Fibroblast of gingiva (primary cell): ENCODE measurements at places on chromosomes 1 and 21.

- no peak for DNase-seq
These were observed 7.6 kb downstream of the EPHX4 start for GRCh38 chr1:92037400-92037799.

GRCh38 chr1:9670085-9670484 lies 18.6 kb downstream of the PIK3CD start:
- no peak for DNase-seq

DNA sequence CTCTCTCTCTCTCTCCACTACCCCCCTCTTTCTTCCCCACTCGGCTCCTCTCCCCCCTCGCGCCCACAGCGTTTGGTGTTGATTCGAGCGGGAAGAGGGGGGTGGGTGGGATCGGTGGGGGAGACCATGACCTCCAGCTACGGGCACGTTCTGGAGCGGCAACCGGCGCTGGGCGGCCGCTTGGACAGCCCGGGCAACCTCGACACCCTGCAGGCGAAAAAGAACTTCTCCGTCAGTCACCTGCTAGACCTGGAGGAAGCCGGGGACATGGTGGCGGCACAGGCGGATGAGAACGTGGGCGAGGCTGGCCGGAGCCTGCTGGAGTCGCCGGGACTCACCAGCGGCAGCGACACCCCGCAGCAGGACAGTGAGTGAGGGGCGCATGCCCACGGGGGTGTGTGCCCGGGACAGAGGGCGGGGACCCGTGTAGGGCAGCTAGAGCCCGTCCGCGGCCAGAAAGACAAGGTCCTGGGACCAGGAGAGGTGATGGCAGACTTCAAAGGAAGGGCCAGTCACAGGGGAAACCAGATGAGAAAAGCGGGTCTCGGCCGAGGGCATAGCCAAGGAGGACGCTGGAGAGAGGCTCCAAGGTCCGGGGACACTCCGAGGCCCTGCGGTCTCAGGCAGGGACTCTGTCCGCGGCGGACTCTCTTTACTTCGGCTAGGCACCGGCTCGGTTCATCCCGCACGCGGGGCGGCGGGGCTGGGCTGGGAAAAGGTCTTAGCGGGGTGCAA lies at the start of gene PRRX1:
Gene PRRX1 (plus strand): TSS at position 39 of the 735 bp plus-strand sequence. CDS start 88 bp downstream, at position 127.
- DNase-seq, result peak; percentile 86

- DNase-seq, result peak; percentile 30
These were observed 8.3 kb downstream of the MAPKAPK2 start for GRCh38 chr1:206693029-206693428.

DNA sequence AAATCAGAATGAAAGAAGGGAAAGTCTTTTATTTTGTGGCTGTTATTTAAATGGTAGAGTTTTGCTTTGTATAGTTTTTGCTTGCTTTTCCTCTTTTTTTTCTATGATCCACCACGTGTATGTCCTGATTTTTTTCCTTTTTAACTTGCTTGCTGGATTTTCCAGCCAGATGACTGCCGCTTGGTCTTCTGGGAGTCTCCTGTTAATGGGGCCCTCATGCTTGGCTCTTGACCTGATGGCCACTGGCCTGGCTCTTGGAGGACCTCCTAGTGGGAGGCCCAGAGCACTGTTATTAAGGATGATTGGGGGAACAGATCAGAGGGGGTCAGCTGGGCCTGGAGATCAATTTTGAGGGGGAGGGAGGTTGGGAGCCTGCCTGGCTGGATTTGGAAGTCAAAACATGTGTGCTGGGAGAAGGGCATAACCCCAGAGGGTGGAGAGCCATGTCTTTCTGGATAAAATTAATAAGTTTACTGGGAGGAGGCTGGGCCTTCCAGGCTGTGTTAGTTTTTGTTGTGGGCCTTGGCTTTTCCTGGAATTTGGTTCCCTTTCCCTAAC lies 1.2 kb downstream of the FGGY start:
- DNase-seq, result peak; percentile 29

- DNase-seq, result no peak
These were observed 160.0 kb downstream of the PDE4B start for GRCh38 chr1:65952696-65953095.

GRCh38 chr1:172090511-172090817 lies 249.2 kb downstream of the DNM3 start:
- DNase-seq, result no peak

DNA sequence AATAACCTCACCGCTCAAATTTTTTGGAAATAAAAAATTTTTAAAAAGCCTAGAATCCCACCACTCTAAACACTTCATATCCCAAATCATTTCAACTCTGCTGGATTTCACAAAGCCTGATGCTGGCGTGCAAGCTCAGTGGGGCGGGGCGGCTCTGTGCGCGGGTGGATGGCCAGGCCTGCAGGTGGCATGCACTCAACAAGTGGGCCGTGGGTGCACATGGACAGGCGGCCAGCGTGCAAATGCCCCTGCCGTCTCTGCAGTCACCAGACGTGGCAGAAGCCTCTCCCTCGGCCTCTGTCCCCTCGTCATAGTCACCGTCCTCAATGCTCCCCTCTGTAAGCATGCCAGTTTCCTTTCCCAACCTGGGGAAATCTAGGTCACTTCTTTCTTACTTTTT lies 6.6 kb upstream of the PDE9A start:
- no peak for DNase-seq

- DNase-seq, result no peak
These were observed 32.2 kb downstream of the AIDA start for GRCh38 chr1:222680080-222680479.

DNA sequence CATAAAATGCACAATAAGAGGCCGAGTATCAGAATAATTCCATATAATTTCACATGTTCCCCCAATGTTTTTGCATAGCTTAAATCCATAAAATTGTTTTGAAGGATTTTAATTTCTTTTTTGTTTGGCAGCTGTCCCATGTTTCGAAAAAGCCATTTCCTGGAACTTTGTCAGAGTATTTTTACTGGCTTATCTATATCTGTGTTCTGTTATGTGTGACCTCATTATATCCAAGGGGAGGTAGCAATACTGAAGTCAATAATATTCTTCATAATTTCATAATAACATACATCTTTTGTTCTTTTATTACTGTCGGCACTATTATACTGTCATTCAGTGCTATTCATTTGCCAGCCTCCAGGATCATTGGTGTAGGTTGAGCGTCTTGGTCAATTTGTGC lies 9.4 kb upstream of the BACH1 start:
- DNase-seq, result no peak

DNA sequence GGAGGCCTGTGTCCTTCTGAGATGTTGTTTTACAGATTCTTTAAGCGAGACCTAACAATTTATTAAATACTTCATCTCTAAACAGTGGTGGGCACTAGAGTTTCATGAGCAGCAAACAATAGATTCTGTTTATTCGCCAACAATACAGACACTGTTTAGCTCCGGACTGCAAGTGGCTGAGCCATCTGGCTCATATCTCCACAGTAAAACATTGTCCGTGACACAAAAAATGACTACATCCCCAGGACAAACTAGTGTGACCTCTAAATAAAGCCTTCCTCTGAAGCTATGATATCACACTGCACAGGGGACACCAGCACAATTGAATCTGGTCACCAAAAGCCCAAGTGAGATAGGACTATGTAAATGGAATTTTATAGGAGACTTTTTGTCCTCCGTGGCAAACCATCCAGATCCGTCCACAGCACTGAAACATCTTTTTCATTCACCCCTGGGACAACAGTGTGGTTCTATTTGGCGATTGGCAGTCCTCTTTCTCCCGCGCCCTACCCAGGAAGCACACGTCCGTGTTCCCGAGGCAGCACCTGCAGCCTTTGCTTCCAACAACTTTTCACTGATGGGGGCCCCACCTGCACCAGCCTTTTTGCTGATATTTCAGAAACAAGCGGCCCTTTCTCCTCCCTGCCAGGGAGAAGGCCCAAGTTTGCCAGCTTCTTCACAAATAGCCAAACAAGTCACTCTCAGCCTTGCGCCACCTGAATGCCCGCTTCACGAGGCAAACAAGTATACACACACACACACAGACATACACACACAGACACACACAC lies 47.4 kb downstream of the OLIG1 start:
- DNase-seq, result no peak

- DNase-seq, result no peak
These were observed 30.0 kb downstream of the SOX13 start for GRCh38 chr1:204102739-204103430.

- DNase-seq, result no peak
These were observed 16.1 kb downstream of the PRRC2C start for GRCh38 chr1:171501305-171502024.

- peak; percentile 60 for DNase-seq
These were observed 115.5 kb upstream of the NCAM2 start for GRCh38 chr21:20882462-20883407.

GRCh38 chr1:177227978-177228692 lies 57.4 kb downstream of the BRINP2 start:
- DNase-seq, result no peak

DNA sequence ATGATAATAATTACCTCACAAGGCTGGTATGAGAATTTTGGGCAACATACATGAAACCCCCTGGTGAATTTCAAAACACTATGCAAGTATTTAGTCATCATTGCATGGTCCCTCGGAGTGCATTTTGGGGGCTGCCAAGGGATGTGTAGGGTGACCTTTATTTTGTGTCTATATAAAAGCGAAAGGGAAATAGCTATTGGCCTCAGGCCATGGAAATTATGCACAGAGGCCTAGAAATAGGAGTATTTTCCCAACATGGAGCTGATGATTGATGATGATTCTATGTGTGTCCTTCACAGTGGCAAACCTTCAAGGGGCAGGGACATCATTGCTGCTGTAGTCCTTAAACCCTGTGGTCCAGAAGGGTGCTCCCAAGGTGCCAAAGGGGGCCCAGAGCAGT lies 265.5 kb downstream of the ST6GALNAC3 start:
- DNase-seq, result no peak

GRCh38 chr1:187641463-187641862 lies 812.7 kb downstream of the PLA2G4A start:
- no peak for DNase-seq

GRCh38 chr1:51433269-51433971 lies 85.6 kb downstream of the EPS15 start:
- peak; percentile 10 for DNase-seq

GRCh38 chr1:160186729-160187128 lies 3.6 kb upstream of the CASQ1 start:
- DNase-seq, result no peak

DNA sequence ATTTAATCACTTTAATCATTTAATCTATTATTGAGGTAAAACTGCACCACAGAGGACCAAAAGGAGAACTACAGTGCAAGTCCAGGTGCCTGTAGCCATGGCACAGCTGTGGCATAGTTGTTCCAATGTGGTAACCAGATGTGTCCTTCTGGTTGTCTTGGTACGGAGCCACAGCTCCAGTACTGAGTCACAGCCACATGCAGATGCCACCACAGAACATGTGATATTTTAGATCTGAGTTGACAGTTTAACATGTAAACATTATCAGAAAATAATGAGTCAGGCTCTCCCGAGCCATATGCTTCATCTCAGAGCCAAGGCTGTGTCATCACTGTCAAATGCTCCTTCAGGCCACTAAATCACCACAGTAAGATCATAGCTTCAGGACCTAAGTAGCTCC lies 56.4 kb upstream of the RGS7 start:
- DNase-seq, result peak; percentile 97

DNA sequence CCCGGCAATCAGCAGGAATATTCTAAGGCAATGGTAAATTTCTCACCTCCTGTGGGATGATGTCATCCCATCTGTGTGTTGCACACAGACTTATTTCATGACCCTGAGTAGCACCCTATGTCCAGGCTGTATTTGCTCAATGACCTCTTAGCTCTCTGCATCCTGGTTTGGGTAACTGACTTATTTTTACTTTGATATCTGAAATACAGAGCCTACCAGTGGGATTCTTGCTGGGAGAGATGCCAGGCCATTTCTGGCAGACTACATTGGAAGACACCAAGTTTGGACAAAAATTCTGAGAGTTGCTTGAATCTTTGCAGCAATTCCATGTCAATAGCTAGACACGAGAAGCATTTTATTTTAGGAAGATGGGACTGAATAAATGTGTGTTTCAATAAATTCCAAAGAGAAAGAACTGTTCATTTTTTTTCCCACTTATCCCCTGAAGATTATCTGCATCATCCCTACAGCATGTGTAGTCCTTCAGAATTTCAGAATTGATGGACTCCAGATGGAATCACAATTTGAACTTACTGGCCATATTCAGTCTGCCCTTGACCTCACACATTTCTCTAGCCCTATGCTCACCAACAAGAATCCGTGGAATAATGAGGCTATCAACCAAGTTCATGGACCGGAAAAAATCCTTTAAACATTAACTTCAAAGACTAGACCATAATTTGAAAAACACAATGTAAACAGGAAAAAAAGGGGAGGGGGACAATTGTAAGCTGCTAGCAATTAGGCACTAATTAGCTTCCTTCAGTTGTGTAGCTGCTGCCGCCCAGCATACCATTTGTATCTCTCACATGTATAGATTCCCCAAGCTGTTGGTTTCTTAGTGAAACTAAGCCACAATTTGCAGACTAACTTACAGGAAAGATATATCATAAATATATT lies 226.5 kb downstream of the HMCN1 start:
- DNase-seq, result no peak

DNA sequence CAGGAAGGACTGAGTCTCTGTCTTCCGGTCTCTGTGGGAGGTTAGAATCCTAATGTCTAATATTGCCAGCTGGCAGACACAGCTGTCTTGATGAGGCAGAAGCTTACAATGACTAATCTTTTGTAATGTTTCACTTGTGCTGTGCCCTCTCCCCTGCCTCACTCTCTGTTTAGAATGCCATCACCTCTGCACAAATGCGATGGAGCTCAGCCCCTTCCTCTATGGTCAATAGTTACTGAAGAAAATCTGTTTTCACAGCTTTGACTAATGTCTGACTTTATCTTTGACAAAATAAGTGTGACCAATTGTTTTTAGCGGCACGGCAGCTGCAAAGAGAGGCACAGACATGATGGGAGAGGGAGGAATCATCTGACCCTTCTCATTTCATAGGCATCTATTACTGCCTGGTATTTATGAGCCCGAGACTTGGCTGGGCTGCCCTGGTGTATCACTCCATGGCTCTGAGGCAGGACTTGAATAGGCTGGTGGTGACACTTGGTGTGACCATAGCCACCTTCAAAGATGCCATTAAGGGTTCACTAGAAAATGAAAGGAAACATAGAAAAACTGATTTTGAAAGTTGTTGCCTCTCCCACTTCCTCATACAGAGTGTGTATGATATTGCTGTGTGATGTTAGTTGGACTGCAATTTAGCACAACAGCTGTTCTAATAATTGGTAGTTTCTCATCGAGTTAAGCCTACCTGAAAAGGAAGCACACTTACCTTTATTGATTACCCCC lies 163.2 kb upstream of the NBPF11 start:
- peak; percentile 10 for DNase-seq

DNA sequence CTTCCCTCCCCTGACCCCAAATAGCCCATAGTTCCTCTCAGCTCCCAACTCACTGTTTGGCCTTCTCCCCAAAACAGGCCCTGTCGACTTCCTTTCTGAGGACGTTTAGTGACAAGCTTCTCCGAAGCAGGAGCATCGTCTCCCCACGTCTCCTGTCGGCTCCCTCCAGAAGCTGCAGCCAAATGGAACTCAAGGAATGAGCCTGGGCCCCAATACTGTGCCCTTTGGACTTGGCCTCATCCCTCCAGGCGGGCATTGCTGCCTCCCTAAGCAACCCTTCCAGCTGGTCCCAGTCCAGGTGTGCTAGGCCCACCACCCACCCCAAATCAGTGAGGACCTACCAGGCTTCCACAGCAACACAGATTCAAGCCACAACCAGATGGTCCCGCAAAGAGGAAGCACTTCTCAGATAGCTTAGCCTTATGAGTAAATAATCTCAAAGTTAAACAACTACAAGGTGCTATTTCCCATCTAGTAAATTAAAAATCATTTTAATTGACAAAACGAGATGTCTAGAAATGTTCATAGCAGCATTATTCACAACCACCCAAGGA lies 33.0 kb downstream of the ACOT7 start:
- no peak for DNase-seq

GRCh38 chr1:213327017-213327667 lies 276.1 kb downstream of the RPS6KC1 start:
- DNase-seq, result peak; percentile 61

GRCh38 chr1:233607252-233608119 lies 6.4 kb upstream of the KCNK1 start:
- no peak for DNase-seq
